ENCODE measurements at places on chromosomes 16 and 17.

GRCh38 chr17:63250830-63251229, 195.3 kb downstream of the CYB561 start:
- DNase-seq: no peak

DNA sequence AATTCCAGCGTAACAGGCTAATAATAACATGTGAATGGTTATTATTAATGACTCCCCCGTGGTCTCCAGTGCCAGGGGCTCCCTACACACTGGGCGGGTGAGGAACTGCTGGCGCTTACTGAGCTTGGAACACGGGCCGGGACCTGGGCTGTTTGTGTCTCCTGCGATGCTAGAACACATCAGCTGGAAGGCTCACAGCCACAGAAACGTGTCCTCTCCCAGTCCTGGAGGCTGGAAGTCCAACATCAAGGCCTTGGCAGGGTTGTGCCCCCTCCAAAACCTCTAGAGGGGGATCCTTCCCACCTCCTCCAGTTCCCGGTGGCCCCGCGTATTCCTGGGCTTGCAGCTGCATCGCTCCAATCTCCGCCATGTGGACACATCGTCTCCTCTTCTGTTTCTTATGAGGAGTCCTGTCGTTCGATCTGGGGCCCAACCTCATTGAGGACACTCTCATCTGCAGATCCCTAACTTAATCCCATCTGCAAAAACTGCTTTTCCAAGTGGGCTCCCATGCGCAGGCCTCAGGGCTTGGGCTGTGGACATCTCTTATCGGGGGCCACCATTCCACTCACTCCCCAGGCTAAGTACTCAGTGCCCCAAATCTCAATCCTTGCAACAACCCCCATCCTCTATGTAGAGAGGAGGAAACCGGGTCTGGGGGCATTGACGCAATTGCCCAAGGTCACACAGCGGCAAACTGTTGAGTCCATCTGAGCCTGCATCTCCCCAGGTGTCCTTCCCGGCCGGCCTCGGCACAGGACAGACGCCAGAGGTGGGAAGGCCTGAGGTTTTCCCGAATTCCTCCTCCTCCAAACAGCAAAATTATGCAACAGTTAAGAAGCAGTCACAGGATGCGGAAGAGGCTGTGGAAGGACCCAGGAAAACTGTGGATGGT, 193.9 kb downstream of the IRF8 start:
- no peak for DNase-seq

DNA sequence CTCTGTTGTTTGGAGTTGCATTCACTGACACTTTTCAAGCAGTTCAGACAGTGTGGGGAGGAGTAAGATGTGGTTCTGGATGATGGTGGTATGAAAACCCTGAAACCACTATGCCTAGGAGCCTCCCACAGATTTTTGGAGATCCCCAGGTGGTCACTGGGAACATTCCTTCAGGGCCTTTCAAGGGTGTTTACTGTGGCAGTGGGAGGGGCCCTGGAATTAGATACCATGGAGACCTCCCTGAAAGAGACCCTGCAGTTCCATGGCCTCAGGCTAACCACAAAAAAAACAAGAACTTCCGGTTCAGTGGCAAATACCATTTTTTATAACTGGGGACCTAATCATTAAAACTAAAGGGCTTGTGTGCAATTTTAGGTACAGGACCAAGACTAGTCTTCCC, 79.9 kb downstream of the TMEM100 start:
- DNase-seq: no peak

- DNase-seq: no peak
Observed at GRCh38 chr17:7011942-7012254, 526 bp upstream of the RNASEK start.

DNA sequence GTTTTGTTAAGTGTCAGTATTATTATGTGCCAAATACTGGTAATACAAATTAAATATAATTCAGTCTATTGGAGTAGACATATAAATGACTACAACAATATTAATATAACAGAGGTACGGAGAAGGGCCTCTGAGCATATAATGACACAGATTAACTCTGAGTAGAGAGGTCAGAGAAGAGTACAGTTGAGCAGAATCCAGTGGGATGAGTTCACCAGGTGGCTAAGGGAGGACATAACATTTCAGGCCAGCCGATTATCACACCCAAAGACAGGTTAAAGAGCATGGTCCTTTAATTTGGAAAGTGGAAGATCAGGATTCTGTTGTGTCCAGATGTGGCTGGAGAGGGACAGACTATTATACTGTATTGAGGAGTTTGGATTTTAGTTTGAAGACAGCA, 11.3 kb downstream of the NFATC3 start:
- DNase-seq: no peak

DNA sequence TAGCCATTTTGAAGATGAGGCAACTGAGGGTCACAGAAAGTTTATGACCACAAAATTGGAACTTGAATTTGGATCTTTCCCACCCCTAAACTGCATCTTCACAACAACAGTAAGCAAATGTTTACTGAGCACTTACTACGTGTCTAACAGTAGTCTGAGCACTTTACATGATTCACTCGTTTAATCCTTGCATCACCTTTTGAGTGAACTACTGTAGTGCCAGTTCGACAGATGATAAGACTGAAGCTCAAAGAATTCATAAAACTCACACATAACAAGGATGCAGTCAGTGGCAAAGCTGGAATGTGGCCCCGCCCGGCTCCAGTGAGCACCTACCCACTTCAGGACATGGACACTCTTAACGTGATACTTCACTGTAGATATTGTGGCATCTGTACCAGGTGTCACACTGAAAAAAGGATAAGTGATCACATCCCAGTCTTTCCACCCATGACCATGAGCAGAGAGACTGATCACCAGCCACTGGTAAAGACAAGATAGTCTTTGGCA, 36.0 kb upstream of the HLF start:
- no peak for DNase-seq

DNA sequence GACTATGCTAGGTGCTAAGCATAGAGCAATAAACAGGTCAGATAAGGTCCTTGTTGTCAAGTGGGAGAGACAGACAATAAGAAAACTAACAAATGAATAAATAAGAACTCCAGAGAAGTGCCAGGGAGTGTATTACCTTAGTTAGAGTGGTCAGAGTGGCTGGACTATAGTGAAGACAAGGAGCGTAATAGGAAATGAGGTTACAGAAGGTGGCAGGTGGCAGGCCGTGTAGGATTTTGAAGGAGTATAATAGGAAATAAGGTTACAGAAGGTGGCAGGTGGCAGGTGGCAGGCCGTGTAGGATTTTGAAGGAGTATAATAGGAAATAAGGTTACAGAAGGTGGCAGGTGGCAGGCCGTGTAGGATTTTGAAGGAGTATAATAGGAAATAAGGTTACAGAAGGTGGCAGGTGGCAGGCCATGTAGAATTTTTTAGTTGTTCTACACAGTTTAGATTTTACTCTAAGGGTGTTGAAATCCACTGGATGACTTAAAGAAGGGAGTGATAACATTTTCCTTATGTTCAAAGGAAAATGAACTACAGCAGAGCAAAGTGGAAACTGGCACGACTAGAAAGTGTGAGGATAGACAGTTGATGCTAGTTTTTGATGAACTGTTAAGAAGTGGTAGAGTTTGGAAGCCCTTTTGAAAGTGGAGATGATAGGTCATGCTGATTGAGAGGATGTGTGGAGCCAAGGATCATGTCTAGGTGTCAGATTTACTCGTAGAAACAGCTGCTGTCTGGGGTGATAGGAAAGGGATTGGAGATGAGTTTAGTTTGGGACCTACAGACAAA, 3.6 kb upstream of the KRTAP3-1 start:
- no peak for DNase-seq

DNA sequence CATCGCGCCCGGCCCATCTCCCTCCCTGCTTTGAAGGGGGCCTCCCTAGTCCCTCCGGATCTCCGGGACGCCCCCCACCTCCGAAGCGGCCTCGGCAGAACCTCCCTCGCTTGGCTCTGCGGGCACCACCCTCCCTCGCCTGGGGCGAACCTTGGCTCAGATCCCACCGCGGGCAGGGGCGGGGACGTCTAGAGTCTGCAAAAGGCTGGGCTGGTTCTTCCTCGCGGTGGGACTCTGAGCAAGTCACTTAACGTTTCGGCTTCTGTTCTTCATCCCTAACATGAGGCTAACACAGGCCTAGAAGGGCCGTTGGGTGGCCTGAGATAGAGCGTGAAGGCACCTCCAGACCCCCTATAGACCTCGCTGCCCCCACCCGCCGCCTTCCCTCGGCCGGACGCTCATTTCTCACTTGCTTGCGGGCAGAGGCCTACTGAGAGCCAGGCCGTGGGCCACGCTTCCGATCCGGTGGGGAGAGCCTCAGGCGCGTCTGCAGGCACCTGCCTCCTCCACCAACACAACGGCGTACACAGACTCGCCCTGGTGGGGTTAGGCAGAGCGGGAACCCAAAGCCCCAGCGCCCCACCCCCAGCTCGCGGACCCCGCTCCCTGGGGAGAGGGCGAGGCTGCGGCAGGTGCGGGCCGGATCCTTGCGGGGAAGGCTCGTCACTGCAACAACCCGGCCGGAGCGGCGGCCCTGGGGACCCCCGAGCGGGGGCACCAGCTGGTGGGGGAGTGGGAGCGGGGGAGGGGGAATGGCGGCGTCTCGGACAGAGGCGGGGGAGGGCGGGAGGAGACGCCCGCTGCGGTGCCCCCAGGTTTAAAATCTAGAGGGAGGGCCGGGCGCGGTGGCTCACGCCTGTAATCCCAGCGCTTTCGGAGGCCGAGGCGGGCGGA, 5.4 kb downstream of the MYO1C start:
- DNase-seq: peak; percentile 74

DNA sequence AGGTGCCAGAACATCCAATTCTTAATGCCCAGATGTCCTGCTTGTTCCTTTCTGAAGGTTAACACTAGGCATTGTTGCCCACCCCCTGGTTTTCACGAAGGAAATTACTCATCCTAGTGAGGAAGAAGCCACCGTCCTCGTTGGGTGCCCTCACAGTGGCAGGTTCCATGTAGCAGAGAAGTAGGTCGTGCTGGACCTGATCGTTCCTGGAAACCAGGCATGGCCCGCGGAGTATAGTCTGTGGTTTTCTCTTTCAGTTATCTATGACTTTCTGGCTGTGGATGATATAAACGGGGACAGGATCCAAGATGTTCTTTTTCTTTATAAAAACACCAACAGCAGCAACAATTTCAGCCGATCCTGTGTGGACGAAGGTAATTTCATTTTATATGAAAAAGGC, 16.5 kb downstream of the RGS11 start:
- no peak for DNase-seq

DNA sequence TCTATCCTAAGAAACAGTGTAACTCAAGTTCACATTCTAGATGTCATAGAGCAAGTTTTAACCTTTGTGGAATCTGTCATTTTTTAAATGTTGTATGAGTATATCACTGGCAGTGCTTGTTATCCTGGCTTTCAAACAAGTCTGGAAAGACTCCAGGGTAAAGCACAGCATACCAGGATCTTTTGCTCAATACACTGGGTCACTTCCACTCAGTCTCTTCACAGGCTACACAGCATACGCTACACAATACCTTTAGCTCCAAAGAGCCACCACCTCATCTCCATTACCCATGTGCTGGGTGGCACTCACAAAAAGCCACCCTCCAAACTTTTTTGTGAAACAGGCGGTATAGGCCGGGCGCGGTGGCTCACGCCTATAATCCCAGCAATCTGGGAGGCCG, 69.5 kb downstream of the PARN start:
- no peak for DNase-seq

- DNase-seq: no peak
Observed at GRCh38 chr16:17769065-17769464, 298.3 kb upstream of the XYLT1 start.

- DNase-seq: no peak
Observed at GRCh38 chr17:14815079-14815478, 450.0 kb downstream of the PMP22 start.

GRCh38 chr16:49307176-49307575, 25.5 kb upstream of the CBLN1 start:
- DNase-seq: no peak

DNA sequence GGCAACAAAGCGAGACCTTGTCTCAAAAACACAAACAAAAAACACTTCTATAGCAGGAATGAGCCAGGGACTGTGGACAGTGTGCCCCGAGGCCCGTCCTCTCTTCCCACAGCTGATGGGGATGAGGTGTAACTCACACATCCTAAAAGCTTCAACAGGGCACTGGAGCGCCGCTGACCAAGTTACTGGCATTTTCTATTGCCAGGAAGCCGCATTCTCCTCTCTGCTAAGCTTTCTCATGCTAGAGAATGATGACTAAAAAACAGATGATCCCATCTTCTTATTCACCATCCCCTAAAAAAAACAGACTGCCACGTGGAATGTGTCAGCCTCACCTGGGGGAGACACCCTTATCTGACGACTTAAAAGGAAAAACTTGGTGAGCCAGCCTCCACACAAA, 16.3 kb downstream of the CARHSP1 start:
- DNase-seq: no peak

DNA sequence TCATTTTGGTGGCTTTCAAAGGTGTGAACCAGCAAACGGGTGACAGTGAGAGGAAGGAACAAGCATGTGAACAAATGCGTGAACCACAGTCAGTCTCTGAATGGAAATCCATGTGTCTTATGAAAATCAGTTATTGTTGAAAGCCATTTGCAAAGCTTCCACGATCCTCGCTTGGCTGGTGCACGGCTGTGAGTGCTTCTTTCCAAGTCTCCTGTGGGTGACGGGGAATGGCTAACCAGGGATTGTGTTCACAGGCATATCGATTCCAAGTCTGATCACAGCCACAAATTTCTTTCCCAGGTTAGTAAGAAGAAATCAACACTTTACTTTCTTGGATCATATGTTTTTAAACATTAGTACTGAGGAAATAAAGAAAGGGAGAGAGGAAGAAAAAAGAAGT, 556.9 kb upstream of the RBFOX1 start:
- DNase-seq: no peak

DNA sequence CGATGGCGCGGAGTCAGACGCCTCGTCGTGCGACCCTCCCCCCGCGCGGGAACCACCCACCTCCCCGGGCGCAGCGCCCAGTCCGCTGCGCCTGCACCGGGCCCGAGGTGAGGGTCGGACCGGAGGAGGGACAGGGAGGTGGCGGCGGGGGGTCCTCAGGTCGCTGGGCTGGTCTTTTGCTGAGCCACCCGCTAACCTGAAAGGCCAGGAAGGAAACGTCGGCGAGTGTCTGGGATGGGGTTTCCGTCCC, 4.9 kb downstream of the TBX2 start:
- no peak for DNase-seq

- DNase-seq: peak; percentile 1
Observed at GRCh38 chr16:55703003-55704001, 47.5 kb downstream of the SLC6A2 start.

DNA sequence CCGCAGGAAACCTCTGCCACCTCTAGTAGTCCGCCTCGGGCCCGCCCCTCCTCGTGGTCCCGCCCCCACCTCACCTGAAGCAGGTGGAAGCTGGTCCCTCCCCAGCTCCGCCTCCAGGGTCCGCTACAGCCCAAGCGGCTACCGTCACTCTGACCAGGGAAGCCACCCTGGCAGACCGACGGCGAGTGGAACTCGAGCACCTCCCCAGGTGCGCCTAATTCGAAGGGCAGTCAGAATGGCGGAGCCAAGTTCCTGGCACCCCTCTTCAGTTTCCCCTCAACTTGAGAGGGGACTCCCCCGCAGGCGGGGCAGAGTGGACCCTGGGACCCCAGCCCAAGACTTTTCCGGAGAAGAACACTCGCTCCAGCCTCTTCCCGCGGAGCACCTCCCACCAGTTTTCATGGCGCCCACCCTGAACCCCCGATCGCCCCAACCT, 507 bp downstream of the FHOD1 start:
- peak; percentile 59 for DNase-seq
